ENCODE measurements at places on chromosomes 4 and X.

- no peak for DNase-seq
Measured at GRCh38 chr4:37935026-37935425, 25.2 kb upstream of the PTTG2 start.

DNA sequence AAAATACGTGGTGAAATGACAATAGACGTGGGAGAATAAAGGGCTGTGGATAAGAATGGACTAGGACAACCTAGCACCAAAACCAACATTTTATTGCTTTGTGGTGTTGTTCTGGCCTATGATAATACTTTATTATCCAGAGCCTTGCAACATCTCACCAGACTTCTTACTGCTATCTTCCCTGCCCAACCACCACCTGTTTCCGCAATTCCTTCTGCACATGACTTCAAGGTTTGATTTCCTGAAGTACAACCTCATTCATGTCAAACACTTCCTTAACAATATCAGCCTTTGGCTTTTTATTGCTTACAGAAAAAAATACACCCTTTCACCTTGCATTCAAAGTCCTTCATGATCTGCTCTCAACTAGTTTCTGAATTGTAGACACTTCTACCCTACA, 84.8 kb downstream of the RTL3 start:
- DNase-seq, result no peak

DNA sequence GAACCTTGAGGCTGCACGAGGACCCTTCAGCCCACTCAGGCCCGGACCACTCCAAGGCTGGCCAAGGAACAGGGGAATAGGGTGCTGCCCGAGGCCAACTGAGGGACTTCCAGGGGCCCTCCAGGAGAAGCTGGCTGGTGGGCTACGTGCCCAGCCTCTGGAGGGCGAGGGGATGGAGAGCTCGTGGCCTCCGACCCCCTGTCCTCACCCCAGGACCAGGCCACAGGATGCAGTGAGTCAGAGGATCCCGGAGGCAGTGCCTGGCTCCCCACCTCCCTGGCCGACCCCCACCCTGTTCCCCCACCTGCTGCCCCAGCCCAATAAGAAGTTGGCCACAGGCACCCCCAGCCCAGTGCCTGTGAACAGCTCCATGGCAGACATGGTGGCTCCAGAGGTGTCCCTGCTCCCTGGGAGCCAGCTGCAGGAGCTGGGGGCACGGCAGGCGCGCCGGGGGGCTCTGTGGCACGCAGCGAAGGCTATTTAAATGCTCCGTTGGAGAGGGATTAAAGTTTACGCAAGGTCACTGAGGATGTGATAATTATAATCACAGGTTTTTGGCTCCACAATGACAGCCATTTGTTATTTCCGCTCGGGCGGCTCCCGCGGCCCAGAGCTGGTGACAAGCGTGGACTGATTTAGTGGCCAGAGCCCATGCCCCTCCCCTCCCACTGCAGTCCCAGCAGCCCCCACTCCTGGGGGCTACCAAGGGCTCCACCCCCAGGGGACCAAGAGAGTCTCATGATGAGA, 95.7 kb upstream of the NKX1-1 start:
- no peak for DNase-seq

- no peak for DNase-seq
Measured at GRCh38 chr4:66045913-66046312, 375.6 kb upstream of the EPHA5 start.

- no peak for DNase-seq
Measured at GRCh38 chr4:186193851-186194250, 2.5 kb downstream of the CYP4V2 start.

DNA sequence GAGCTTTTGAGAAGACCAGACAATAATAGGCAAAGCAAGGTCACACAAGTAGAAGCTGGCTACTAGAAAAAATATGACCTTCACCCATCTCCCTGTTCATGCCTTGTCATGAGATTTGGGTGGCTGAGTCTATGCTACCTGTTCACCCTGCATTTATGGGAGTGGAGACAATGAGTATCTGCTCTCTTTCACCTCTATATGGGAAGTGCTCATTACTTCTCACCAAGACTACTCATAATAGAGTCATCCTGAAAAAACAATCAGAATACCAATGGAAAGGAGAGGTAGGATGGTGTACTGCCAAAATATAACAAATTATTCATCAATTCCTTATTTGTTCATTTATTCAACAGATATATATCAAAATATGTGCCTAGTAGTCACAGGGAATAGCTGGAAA, 921.8 kb upstream of the INTU start:
- DNase-seq, result no peak

Measured in RCC 7860 (cell line).